ENCODE measurements at places on chromosomes 3 and 15.

- DNase-seq: no peak
These were observed 3.7 kb downstream of the IQSEC1 start for GRCh38 chr3:13069495-13069894.

- DNase-seq: peak; percentile 35
These were observed 442.6 kb upstream of the PROK2 start for GRCh38 chr3:72227486-72228070.

DNA sequence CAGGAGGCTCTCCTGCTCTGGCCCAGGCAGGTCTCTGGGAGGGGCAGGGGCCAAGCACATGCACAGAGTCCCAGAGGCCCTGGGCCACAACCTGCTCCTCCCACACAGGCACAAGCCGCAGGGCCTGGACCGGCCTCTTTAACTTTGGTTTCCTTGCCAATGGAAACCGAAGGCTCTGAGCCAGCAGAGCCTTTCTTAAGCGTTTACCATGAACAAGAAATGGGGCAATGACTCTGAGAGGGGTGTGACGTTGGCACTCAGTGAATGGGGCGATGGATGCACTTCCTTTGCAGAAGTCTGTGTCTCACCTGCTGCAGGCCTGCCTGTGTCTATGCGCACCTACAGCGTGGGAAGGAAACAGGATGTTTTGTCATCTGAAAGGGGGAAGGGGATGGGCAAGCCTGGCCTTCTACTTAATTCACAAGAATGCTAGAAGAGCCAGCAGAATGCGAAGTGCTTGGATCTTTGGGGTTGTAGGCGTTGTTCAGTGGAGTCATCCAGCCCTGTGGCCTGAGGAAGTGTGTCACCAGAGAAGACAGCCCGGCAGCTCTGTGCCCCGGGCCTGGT, 41.8 kb downstream of the IFT122 start:
- DNase-seq: peak; percentile 90

DNA sequence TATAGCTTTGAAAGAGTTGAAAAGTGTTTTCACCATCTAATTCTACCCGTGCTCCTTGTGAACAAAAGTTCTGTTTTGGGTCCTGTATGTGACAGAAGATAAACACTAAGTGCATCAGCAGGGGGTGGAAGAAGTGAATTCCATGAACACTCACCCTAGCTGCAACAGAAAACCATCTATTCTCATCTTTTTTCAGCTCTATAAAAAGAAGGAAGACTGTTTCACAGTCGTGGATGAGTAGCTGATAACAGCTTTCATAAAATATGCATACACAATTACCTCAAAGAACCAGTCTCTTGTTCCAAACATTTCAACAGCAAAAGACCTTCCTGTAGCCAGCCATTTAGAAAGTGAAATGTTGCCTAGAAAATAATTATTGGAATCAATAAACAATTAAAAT, 281.7 kb upstream of the RASGRP1 start:
- DNase-seq: no peak

- peak; percentile 75 for DNase-seq
These were observed 189.1 kb upstream of the ALCAM start for GRCh38 chr3:105177576-105177975.

- no peak for DNase-seq
These were observed 15.8 kb upstream of the ZNF770 start for GRCh38 chr15:35003928-35004327.

- DNase-seq: no peak
These were observed 128.1 kb upstream of the WNT5A start for GRCh38 chr3:55615039-55615693.

DNA sequence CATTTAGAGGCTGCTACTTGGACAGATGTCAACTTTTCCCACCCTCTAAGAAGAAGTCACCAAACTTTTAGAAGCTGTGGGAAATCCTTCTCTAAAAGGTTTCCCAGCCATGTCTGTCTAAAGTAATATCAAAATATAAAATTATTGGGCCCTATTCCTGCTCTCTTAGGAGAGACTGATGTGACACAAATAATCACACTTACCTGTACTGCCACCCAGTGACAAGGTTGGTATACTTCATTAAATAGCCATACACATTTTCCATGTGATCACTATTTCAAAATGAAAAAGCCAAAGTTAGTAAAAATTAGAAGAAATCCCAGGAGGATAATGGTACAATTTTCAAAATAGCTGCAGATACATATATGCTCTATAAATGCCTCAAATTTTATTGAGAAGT, 12.6 kb downstream of the OSBPL11 start:
- no peak for DNase-seq

DNA sequence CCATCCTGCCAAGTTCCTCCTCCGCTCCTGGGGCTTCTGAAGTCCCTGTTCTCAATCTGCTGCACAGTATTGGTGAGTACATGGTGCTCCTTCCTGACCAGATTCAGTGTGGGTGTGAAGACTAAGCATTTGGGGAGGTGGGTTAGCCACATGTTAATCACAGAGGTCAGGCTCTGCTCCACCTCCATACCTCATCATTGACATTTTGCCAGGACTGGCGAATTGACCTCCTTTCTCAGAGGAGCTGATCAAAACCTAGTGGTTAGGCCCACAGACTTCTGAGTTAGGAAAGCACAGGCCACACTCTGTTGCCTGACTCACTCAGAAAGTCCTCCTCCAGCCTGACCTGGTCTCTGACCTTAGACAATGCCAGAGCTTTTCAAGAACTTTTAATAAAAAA, 8.4 kb upstream of the RPS17 start:
- no peak for DNase-seq

GRCh38 chr3:41000471-41000870, 198.8 kb upstream of the CTNNB1 start:
- DNase-seq: peak; percentile 52

DNA sequence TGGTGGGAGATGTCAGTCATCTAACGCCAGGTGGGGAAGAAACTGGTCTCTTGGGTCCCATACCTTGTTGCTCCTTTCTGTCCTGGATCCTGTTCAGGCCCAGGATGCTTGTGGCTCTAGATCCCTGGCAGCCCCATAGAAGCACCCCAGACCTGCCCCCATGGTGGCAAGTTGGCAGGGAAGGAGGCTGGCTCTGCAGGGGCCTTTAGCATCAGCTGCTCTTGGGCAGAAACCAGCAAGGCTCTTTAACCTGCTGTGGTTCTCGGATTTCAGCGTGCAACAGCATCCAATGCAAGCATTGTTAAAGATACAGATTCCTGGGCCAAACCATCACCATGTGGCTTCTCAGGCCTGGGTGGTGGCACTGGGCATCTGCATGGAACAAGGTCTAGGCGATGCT, 75.8 kb downstream of the SNRK start:
- DNase-seq: no peak

DNA sequence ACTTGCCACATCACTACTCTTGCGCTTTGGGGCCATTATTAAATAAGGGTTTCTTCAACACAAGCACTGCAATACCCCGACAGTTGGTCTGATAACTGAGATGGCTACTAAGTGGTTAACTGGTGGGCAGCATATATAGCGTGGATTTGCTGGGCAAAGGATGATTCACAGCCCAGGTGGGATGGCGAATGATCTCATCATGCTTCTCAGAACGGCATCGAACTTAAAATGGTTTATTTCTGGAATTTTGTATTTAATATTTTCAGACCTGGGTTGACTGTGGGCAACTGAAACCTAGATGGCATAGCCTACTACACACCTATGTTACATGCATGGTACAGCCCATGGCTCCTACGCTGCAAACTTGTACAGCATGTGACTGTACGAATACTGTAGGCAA, 26.8 kb upstream of the TKT start:
- no peak for DNase-seq

DNA sequence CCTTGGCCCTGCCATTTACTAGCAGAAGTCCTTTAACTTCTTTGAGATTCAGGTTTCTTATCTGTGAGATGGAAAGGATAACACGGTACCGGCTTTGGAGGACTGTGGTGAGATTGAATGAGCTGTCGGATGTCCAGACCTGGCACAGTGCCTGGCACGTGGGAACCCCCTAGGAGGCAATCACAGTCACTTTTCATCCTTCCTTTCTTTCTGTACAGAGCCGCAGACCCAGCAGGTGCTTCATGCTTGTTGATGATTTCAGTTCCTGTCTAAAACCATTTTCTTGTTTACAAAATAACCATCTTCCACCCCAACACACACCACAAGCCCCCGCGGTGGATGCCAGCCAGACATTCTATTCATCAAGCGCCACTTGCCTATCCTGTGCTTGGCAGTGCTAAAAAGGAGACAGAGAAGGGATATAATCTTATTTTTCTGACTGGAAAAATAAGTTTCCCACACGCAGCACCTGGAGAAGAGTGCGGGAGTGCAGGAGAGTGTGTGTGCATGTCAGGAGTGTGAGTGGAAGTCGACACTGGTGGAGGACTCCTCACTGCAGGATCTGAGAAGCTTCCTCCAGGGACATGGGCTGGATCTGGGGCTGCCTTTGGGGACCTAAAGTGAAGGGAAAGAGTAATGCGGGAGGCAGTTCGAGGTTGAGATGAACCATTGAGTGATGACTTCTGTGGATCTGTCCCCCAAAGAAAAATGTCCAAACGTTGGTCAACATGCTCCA, 85.7 kb downstream of the ST6GAL1 start:
- no peak for DNase-seq

GRCh38 chr3:151814588-151814987, 672 bp downstream of the AADAC start:
- DNase-seq: no peak

- DNase-seq: no peak
These were observed 12.0 kb downstream of the TRAT1 start for GRCh38 chr3:108834551-108834950.

GRCh38 chr3:186985661-186986364, 55.5 kb downstream of the ST6GAL1 start:
- DNase-seq: peak; percentile 25

DNA sequence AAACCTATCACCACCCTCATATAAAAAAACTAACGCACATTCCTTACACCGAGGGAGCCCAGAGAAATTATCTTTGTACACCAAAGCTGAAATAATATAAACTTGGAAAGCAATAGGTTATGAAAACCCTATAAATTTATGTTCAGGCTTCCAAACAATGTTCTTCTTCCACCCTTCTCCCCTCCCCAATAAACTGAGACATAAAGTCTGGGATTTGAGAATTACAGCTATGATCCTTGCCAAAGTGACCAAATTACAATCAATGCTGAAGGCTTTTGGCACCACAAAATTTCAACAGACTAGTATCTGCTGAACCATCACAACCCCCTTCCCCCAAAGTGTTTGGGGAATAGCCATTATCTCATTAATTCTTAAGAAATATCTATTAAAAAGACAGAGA, 237.8 kb downstream of the FMN1 start:
- DNase-seq: peak; percentile 27

GRCh38 chr3:81395739-81396513, 365.5 kb downstream of the GBE1 start:
- DNase-seq: no peak

DNA sequence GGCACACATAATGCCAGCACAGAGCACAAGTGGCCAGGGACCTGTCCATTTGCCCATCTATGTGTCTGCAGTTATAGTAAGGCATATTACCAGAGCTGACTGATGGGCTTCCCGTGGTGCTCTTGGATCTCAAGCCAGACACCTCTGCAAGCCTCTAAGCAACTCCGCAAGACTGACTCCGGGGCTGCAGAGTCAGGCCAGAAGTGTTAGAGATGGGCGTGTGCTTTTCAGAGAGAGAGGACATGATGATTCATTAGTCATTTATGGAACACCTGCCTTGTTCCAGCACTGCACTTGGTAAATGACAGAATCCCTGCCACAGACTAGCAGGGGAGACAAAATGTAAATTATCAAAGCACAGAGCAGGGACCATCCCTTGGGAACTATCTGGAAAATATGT, 559.0 kb downstream of the PDCD6IP start:
- no peak for DNase-seq

DNA sequence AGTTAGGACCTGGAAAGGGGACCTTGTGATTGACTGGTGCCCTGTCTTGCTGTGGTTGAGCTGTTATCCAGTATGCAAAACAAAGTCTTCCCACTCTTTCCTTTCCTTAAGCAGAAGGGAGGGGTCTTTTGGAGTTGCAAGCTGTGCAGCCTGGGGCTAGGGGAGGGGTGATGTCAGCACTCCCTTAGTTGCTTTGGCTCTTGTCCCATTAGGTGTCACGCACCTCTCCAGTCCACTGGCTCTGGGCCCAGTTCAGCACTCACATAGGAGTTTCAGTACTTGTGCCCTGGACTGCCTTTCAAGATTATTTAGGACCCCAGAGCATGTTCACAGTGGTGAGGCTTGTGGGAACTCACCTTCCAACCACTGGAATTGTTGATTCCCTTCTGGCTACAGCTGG, 238.5 kb downstream of the DOCK3 start:
- DNase-seq: no peak

- DNase-seq: no peak
These were observed 58.7 kb upstream of the MRPL3 start for GRCh38 chr3:131561511-131561910.

- no peak for DNase-seq
These were observed 80.3 kb upstream of the CCDC80 start for GRCh38 chr3:112721231-112721630.

DNA sequence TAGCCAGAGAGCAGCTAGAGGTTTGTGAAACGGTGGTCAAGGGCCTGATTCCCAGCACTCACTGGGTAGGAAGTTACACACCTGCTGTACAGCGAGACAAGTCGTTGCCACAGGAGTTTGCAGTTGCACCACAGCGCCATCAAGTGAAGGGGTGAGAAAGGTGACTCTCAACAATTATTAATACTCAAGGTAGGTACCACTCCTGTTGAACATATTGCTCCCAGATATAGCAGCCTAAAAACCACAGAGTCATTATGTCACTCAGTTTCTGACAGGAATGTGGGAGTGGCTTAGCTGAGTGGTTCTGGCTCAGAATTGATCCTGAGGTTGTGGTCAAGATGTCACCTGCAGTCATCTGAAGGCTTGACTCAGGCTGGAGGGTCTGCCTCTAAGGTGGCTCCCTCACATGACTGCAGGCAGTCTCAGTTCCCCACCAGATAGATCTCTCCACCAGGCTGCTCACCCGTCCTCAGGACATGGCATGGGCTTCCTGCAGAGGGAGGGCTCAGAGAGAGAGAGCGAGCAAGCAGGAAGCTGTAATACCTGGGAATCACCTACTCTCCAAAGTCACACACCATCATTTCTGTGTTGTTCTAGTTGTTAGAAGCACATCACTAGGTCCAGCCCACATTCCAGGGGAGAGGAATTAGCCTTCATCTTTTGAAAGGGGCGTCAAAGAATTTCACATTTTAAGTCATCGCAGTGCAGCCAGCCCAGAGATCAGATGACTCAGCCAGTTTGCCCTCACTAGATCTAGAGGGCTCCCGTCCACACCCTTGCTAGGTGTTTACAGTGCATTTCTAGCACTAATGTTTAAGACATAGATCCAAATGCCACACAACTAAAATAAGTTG, 17.0 kb upstream of the ANO10 start:
- DNase-seq: no peak

DNA sequence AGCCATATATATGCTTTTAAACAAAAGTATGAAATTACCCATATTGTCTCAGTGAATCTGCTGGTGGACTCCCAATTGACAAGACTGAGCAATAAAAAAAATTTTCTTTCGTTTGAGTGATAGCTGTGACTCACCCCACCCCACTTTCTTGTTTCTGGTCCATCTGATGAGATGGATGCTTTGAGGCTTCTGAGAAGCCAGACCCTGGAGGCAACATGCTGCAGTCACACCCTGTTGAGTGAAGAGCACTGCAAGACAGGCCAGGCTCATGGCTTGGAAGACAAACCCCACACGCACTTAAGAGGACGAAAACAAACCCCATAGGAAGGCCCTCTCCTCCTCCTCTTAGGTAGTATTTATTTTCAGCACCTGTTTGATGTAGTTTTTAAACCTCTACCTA, 276.0 kb upstream of the TTC14 start:
- no peak for DNase-seq

Measured in fibroblast of gingiva (primary cell).